GM06990 (cell line): ENCODE measurements at places on chromosomes 6 and 20.

DNA sequence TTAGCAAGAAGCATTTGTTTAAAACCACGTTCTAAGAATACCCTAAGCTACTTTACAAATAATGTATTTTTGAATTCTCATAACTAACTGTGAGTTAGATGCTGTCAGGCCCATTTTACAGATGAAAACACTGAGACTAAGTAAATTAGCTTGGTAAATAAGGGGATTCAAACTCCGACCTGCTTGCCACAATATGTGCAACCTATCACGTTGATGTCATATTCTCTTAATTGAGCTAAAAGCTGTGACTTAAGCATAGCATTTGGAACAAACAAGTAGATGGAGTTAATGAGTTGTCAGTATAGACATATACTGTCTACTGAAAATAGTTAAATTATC lies 9.4 kb upstream of the PERP start:
- no peak for DNase-seq

DNA sequence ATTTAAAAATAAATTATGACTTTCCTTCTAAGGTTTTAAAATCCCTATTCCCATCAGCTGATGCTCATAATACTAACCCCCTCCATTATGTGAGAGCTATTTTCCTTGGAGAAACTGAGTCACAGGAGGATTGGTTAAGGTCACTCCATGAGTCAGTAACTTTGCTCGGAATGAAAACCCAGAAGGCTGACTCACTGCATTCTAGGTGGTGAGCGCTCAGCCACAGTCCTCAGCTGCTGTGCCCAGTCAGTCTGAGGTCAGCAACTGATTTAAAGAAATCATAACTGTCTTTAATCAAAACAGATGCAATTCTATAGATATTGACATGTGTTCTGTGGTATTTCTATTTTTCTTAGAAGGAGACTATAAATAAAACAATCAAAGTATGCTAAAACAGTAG lies 359.2 kb downstream of the GJA1 start:
- DNase-seq, result no peak

DNA sequence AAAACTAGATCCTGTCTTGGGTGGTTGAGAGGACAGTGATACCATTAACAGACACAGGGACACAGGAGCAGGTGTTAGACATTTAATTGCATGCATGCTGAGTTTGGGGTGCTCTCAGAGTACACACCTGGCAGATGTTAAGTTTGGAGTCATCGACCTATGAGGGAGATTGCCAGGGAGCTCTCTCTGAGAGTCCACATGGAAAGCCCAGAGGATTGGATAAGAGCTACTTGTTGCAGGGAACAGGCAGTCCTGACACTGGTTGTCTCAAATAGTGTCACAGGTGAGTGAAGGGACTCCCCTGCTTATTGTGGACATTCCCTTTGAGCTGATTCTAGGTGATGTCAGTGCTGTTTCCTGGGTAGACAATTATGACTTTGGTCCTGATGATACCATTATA lies 3.1 kb downstream of the ATRN start:
- DNase-seq, result no peak

GRCh38 chr6:142846459-142846831 lies 98.5 kb downstream of the HIVEP2 start:
- DNase-seq, result no peak

- DNase-seq, result no peak
Observed at GRCh38 chr20:6420336-6420735, 297.5 kb upstream of the FERMT1 start.

GRCh38 chr20:56540415-56540814 lies 7.4 kb downstream of the FAM209B start:
- DNase-seq, result no peak

DNA sequence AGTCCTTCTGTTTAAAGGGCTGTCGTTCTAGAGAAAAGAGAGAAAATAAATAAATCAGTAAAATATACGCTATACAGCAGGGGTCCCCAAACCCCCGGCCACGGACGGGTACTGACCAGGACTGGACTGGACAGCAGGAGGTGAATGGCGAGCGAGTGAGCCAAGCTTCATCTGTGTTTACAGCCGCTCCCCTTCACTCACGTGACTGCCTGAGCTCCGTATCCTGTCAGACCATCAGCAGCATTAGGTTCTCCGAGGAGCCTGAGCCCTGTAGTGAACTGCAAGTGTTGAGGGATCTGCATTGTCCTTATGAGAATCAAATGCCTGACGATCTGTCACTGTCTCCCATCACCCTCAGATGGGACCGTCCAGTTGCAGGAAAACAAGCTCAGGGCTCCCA lies 76.5 kb downstream of the ZNF217 start:
- DNase-seq, result no peak
